Fibroblast of skin of scalp (primary cell): ENCODE measurements at places on chromosomes 11 and 22.

DNA sequence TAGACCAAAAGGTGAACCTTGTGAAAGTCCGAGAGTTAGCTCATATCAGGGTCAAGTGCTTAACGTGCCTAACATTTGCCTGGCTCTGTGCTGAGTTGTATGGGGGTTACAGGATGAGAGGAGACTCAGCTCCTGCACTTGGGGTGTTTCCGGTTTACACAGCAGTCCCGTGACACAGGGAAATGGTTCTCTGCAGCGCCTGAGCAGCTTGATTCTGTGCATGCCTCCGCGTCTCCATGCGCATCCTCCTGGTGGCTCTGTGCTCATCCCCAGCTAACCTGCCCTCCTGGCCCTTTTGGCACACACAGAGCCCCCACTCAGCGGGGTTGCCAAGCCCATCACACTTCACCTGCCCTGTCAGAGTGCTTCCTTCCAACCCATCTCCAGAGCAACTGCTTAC lies 238.3 kb upstream of the TBCEL start:
- DNase-seq: no peak

DNA sequence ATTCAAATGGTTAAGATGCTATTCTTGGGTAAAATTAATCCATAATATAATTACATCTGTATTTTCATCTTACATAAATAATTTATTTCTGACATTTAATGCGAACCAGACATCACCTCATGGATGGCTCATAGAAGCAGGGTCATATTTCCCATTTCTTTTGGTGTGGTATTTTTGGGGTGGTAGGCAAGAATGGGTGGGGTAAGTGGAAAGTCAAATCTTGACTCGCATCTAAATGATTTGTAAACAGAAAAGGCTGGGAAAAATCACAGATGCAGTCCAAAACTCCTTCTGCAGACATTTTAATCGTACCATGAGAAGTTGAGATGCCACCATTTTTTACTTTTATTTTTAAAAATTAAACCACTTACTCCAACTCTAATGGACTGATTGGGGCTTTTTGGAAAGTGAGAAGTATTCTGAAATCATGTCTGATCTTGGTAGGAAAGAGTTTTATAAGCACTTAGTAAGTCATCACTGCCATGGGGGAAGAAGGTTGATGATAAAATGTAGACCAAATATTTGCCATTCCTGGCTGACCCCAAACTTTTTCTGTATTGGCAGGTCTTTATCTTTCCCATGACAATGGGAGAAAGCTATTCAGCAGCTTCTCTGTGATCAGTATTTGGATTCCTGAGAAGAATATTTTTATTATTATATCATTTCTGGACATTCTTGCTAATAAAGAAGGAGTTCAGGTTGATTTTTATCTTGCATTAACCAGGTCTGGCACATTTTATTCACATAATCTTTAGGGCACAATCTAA lies 47.2 kb upstream of the BLID start:
- DNase-seq: peak; percentile 94

GRCh38 chr11:74438681-74439080 lies 28.7 kb downstream of the KCNE3 start:
- DNase-seq: no peak

- DNase-seq: no peak
Observed at GRCh38 chr11:2295971-2296912, 5.5 kb downstream of the C11orf21 start.

DNA sequence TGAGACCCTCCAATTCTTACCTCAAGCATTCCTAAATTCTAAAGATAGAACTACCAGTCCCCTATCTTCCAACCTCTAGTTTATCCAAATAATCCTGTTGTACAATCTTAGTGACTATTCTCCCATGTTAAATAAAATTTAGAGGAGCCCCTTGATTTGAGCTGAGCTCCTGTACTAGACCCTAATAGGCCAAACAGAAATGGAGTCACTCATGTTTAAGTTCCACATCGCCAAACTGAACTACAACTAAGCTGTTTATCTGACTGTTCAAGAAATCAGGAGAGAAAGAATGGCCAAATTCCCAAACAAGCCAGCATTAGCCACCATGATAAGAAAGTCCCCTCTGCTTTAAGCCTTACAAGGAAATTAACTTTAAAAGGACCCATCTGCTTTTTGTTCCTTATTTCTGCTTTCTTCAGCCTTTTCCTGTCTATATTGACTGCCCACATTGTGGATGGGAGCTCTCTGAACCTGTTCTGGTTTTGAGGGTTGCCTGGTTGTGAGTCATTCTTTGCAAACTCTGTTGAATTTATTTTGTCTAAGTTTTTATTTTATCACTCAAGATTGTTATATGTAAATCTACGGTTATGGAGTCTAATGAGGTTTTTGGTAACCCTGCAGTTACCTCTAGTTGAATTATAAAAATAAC lies 90.4 kb downstream of the TTC28 start:
- DNase-seq: no peak

- DNase-seq: no peak
Observed at GRCh38 chr11:69391192-69392103, 90.0 kb upstream of the LINC01488 start.

- peak; percentile 18 for DNase-seq
Observed at GRCh38 chr11:79174045-79175008, 266.5 kb downstream of the TENM4 start.

DNA sequence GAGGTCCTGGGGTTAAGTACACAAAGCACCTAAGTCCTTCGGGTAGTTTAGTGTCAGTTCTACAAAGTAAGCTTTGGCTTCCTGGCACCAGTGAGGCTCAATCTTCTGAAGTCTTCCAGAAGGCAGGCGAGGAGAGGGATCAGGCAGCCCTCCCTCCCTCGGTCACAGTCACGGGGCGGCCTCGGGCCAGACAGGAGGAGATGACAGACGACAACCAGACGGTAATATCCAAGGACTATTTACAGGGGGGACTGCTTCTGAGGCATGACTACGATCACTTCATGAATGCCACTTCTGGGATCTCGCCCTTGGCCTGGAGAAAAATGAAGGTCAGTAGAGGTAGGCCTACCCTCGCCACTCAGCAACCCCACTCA lies 383 bp upstream of the TMEM223 start:
- DNase-seq: no peak

DNA sequence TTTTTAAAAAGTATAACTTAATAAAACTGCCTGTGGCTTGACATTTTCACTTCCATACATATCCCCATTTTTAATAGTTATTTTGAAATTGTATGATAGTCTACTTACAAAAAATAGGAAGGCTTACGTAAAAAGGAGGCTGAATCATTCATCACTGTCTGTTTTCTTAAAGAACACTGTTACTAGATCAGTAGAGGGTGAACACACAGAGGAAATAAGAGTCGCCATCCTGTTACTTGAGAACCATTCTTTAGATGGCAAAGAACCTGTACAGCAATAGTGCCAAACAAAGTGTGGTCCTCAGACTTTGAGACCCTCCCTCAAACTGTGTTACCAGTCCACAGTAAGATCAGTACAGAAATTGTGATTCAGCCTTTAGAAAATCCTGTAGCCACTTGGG lies 180.7 kb downstream of the PGR start:
- DNase-seq: no peak

DNA sequence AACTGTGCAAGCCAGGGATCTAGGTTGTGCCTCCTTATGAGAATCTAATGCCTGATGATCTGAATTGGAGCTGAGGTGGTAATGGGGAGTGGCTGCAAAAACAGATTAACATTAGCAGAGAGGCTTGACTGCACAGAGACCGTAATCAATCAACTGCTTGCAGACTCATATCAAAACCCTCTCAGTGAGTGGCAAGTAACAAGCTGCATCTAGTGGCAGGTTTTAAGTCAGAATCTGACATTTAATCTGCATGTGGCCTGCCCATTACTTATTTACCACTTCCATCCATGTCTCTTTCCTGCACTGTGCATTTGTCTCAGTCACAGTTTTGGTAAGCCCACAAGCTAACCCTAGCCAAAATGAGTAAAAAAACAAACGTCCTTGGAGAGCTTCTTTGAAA lies 11.2 kb downstream of the C11orf58 start:
- no peak for DNase-seq

- peak; percentile 45 for DNase-seq
Observed at GRCh38 chr22:20550851-20551744, 43.7 kb downstream of the MED15 start.

DNA sequence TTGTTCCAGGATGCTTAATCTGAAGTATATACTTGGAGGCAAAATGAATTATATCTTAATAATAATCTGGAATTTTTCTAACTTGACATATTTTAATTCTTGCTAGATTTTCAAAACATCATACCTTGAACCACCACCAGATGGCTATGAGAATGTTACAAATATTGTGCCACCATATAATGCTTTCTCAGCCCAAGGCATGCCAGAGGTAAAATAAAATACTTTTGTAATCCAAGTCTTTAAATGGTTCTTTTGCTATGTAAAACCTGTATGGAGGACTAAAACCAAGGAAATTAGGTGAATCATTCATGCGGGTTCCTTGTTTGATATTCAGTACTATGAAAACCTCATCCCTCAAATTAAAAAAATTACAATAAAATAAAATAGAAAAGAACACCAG lies 14.4 kb downstream of the NAALAD2 start:
- DNase-seq: no peak

DNA sequence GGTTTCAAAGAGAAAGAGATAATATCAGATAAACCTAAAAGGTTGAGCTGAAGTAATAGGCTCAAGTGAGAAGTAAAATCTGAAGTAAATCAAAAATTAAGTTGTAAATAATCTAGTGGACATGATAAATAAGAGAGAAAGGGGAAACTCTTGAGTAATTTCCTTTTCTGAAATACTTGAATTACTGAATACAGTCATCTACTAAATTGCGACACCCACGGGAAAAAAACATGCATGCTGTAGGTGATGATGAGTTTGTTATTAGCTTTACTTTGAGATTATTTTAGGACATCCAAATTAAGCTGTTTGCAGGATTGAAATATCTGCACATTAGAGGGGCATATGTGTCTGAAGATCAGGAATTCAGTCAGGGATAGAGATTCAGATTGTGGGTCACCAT lies 50.0 kb upstream of the CARD18 start:
- DNase-seq: no peak

DNA sequence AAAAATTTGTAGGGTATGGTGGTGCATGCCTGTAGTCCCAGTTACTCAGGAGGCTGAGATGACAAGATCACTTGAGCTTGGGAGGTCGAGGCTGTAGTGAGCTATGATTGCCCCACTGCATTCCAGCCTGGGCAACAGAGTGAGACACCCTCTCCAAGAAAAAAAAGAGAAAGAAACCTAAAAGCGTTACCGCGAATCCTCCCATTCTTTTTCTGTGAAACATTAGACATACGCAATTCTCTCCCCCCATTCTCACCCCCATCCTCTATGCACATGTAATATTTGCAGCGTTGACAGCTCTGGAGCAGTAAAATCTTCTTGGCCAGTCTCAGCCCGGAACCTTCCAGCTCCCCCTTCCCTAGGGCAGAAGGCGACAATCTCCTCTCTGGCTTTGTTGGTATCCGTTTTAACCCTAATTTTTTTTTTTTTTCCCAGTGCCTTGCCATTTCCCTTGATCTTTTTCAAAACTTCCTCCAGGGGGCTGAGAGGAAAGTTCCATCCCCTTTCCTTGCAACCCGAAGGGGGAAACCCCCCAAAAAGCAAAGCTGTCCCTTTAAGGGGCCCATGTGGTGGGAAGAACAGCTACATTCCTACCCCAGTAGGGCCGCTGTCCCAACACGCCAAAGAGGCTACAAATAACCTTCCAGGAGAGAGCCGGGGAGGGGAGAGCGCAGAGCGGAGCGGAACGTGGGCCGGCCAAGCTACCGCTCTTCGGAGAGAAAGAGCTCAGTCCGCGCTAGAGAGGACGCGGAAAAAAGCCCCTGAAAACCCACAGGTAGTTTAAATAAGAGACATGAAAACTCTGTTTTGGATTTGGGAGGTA lies 1.9 kb downstream of the LRP4 start:
- DNase-seq: peak; percentile 84

DNA sequence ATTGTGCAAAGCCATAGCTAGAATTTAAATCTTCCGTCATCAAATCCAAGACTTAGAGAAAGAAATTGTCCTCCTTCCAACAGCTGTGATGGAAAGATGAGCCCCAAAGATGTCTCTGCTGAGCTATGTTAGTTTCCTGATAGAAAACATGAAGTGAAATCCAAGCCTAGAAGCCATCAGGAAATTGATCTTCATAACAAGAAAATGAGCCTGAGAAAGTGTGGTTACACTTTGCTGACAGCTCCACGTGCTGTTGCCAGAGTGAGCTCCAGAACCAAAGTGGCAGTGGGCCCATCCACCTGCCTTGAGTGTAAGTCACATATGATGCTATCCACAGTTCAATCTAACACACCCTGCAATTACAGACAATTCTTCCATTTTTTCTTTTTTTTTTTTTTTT lies 58.0 kb upstream of the UBASH3B start:
- no peak for DNase-seq

DNA sequence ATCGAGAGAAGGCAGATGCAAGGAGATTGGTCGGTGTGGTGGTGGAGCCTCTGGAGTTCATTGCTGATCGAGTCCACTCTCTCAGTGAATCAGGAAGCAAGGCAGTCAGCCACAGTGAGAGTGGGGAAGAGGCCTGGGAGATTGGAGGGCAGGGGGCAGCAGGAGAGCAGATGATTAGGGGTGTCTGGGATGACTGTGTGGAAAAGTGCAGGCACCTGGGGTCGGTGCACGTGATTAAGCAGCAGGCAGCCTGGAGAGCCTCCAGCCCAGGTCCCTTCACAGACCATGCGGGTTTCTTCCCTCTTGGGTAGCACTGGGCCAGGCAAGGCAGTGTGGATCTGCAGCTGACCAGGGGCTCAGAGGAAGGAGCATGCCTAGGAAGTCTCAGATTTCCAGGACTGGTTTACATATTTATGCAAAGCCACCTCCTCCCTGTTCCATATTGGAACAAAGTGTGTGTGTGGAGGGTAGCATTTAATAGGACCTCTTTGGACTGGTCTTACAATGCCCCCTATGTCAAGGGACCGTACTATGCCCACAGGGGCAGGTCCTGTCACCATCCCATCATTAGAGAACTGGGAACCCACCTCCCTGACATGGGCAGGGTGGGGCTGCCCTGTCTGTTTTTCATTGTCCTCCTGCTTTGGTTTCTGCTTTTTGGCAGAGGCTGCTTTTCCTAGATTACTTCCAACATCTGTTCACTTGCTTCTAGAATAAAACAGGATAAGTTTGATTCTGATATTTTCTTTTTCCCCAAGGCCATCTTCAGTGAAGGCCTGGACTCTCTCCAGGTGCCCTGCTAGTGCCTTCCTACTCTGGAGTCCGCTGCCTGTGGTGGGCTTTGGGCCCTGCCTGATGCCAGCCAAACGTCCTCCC lies 14.0 kb upstream of the GDPD5 start:
- no peak for DNase-seq

GRCh38 chr11:128908391-128909246 lies 17.5 kb downstream of the KCNJ5 start:
- DNase-seq: peak; percentile 67

GRCh38 chr11:36292311-36292722 lies 3.1 kb upstream of the COMMD9 start:
- DNase-seq: peak; percentile 59

- DNase-seq: peak; percentile 37
Observed at GRCh38 chr11:848380-848931, 5.8 kb downstream of the TSPAN4 start.
